Activated CD4-positive, alpha-beta memory T cell treated with anti-CD3 and anti-CD28 coated beads, Interleukin-2, amount 10 ng/mL, durations not matched to agents 7 days and 5 days (primary cell): ENCODE measurements at places on chromosomes 4 and X. TPM values are rescaled to one million over a fixed set of nuclear protein-coding genes. Genes with fewer than 3 reads are reported as not detected.

DNA sequence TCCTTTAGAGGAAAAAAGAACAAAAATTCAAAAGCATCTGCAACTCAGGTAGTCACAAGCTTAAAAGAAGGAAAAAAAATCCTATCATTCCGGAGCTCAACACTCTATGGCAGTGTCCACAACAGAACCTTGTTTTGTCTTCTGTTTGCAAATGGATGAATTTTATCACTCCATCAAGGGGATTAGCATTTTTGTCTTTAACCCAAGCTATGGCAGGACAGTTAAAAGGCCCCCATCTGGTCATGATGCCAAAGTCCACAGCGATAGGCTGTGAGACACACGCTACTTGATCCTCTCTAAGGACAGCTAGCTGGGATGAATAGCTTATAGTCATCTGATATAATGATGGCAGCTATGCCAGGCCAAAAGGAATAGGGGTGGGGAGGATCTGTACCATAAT, 16.6 kb downstream of the AMER1 start:
- DNase-seq = no peak
- H3K4me1 ChIP-seq = no peaks in the 10 kb centered on the region
- peaks cover 10% of the 10 kb centered on the region for H3K36me3 ChIP-seq
- no peak overlapping the region for H3K4me3 ChIP-seq
- H3K27me3 ChIP-seq = no peaks in the 10 kb centered on the region
- H3K27ac ChIP-seq = no peak overlapping the region

- H3K27me3 ChIP-seq = no peaks in the 10 kb centered on the region
- no peak overlapping the region for H3K27ac ChIP-seq
- no peak overlapping the region for H3K4me3 ChIP-seq
- DNase-seq = no peak
- peaks cover 20% of the 10 kb centered on the region for H3K4me1 ChIP-seq
Observed at GRCh38 chr4:37650481-37650880, 35.7 kb downstream of the RELL1 start.

DNA sequence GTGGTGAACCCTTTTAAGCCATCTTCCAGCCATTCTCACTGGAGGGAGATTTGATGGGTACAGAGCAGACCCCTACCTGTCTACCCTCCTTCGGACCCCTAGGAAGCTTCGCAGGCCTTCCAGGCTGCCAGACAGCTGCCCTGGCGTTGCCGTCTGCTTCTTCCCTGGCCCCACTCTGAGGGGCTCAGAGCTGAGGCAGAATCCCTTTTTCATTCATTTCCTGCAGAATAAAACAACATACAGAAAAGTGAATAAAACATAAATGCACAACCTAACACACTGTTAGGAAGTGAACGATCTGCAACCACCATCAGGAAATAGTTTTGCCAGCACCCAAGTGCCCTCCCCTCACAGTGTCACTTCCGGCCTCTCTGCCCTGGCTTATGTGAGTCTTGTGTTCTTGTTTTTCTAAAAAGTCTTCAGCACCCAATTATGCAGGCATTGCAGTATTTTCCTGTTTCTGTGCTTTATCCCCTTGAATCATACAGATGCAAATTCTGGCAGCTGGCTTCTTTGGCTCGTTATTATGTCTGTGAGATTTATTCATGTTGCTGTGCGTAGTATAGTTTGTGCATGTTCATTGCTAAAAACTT, 5.6 kb upstream of the ADD1 start:
- H3K4me3 ChIP-seq = peak overlapping the region; percentile 75
- H3K27ac ChIP-seq = peak overlapping the region; percentile 93
- H3K4me1 ChIP-seq = peaks cover 75% of the 10 kb centered on the region
- peak; percentile 84 for DNase-seq

DNA sequence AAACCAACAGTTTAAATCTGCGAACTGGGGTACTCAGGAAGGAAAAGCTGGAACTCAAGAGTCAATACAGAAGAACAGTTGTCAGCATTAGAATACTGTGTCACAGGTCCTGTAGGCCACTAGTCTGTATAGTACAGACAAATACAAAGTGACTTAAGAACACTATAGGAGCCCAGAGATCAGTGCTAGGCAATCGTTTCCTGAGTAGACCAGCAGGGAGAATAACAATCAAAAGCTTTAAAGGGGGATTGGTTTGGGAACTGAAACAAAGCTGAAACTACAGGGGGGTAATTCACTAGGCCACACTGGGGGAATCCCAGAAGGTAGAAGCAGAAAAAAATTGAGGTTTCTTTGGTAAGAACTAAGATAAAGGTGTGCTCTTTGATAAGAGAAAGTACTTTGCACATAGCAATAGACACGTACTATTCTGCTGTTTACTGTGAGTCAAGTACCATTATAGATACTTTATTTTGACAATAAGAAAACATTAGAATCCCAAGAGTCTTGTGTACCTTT, 339.7 kb downstream of the PCDH19 start:
- H3K4me1 ChIP-seq = no peaks in the 10 kb centered on the region
- no peak overlapping the region for H3K27ac ChIP-seq
- no peaks in the 10 kb centered on the region for H3K36me3 ChIP-seq
- no peak overlapping the region for H3K4me3 ChIP-seq

GRCh38 chr4:184021389-184021788, 116.3 kb downstream of the STOX2 start:
- no peak overlapping the region for H3K27ac ChIP-seq
- H3K4me1 ChIP-seq = no peaks in the 10 kb centered on the region
- no peak for DNase-seq
- peaks cover 20% of the 10 kb centered on the region for H3K27me3 ChIP-seq

GRCh38 chrX:65750674-65751469, 83.4 kb downstream of the MSN start:
- peaks cover 64% of the 10 kb centered on the region for H3K4me1 ChIP-seq
- peak; percentile 63 for DNase-seq
- H3K4me3 ChIP-seq = peak overlapping the region; percentile 25
- H3K36me3 ChIP-seq = peaks cover 25% of the 10 kb centered on the region

DNA sequence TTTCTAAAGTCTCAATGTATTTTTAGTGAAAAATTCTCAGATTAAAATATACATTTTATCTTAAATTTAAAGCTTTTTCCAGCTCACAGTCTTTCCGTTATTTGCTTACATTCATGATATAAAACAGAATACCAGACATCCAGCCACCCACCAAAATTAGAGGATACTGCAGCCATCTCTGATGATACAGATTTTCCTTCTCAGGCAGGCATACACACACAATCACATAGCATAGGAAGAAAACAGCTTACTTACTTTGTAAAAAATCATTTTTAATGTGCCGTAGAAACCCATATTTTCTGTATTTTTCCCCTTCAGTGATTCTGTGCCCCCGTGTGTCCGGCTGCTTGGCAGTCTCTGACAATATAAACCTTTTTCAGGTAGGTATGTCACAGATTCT, 183.7 kb downstream of the FBXW7 start:
- H3K27ac ChIP-seq = no peak overlapping the region
- peaks cover 8% of the 10 kb centered on the region for H3K4me1 ChIP-seq
- H3K4me3 ChIP-seq = no peak overlapping the region
- H3K27me3 ChIP-seq = no peaks in the 10 kb centered on the region

- H3K4me3 ChIP-seq = no peak overlapping the region
- peaks cover 26% of the 10 kb centered on the region for H3K27me3 ChIP-seq
- no peak for DNase-seq
- no peak overlapping the region for H3K27ac ChIP-seq
Observed at GRCh38 chr4:140330311-140330900, 43.0 kb upstream of the SCOC start.

DNA sequence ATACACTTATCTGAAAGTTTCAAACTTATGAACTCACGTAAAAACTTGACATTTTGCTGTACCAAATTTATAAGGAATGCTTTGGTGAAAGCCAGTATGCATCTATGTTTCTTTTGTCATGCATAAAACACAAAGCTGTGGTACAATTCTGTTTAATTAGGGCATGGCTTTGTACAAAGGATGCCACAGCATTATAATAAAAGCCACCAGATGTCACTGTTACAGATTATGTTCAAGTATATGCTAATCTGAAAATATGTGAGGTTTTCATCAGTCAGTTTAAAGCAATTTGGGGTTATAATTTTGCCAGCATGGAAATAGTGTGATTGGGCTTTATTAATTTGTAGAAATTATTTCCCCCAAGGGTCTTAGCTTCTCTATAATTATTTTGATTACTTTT, 69.0 kb downstream of the ATOH1 start:
- no peak for DNase-seq
- H3K4me3 ChIP-seq = no peak overlapping the region
- H3K4me1 ChIP-seq = no peaks in the 10 kb centered on the region
- H3K27ac ChIP-seq = no peak overlapping the region

DNA sequence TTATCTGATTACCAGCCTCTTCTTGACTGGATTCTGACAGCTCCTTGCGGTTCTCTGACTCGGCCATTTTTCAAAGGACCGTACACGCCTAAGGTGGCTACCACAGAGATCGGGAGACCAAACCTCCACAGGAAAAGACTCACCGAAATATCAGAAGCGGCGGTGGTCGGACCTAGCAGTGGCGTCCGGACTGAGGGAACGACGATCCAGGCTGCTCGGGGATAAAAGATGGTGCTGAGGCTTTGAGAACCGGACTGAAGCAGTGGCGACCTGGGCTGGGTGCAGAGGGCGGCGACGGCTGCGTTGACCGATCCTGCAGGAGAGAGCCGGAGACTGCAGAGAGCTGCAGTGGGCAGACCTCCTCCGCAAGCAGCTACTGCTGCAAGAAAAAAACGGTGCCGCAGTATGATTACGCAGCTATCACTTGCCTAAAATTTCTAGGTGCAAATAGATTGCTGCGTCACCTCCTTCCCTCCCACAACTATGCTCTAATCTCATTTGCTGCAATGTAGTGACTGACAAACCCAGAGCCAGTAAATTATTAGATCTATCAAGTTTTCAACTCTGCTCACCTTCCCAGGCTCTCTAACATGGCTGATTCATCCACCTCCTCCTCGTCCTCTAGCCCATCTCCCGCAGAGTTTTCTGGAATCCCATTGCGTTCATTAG, at the start of gene NAP1L2:
NAP1L2 (minus strand) TSS at position 426 of the 669 bp plus-strand sequence; CDS start at position 67, 359 bp downstream.
- H3K4me1 ChIP-seq = peaks cover 14% of the 10 kb centered on the region
- peaks cover 4% of the 10 kb centered on the region for H3K27me3 ChIP-seq

The BTC gene
- not detected for total RNA-seq

The DUSP9 gene
- not detected for total RNA-seq

- no peak for DNase-seq
- H3K27ac ChIP-seq = no peak overlapping the region
- H3K36me3 ChIP-seq = peaks cover 7% of the 10 kb centered on the region
- no peaks in the 10 kb centered on the region for H3K4me1 ChIP-seq
- H3K4me3 ChIP-seq = no peak overlapping the region
Observed at GRCh38 chrX:110168585-110168984, 149.3 kb downstream of the AMMECR1 start.
